Activated T-cell treated with anti-CD3 and anti-CD28 coated beads, Interleukin-2, amount 50 U/mL, for 72 hours (primary cell): ENCODE measurements at places on chromosomes 2 and 18. TPM values are rescaled to one million over a fixed set of nuclear protein-coding genes. Genes with fewer than 3 reads are reported as not detected.

DNA sequence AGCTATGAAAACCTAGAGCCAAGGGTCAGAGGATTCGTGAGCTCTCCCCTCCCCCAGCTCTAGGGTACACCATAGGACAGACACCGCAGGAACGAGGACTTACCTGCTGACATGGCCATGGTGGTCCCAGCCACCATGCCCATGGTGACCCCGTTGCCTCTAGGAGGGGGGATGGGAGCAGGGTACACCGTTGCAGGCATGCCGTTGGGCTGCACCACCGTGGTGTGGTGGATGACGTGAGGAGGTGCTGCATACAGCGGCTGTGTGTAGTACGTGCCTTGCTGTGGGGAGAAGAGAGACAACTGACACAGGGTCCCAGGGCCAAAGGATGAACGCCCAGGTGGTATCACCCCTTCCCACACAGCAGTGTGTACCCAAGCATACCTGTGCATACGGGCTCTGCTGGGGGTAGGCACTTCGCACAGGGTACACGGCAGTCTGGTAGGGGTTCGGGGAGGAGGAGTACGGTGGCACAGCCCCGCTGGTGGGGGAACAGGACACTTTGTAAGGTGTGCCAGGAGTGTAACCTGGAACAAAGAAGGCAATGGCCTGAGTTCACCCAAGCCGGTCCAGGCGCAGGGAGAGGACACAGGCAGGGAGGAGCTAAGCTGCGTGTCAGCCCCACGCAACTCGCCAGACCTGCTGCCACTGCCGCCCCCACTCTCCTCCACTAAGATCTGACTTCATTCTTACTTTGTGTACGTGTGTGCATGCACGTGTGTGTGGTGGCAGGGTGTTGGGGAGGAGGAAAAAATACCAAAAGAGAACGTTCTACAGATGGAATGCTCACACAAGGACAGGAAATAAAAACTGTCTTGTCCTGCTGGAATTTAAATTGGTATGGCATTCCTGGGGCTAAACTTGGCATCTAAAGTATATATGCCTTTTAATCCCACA, 37.8 kb downstream of the FAM168B start:
- H3K4me1 ChIP-seq: peaks cover 10% of the 10 kb centered on the region
- H3K4me3 ChIP-seq: no peak overlapping the region
- no peaks in the 10 kb centered on the region for H3K27me3 ChIP-seq

GRCh38 chr18:12819322-12819721, 64.7 kb downstream of the PTPN2 start:
- peaks cover 30% of the 10 kb centered on the region for H3K4me1 ChIP-seq
- peaks cover 6% of the 10 kb centered on the region for H3K36me3 ChIP-seq
- H3K27me3 ChIP-seq: no peaks in the 10 kb centered on the region
- no peak overlapping the region for H3K4me3 ChIP-seq

- H3K4me1 ChIP-seq: no peaks in the 10 kb centered on the region
- no peak overlapping the region for H3K4me3 ChIP-seq
- DNase-seq: no peak
Observed at GRCh38 chr2:229087267-229087666, 183.8 kb downstream of the PID1 start.

DSG2 gene
- total RNA-seq: 3.1 TPM

- no peaks in the 10 kb centered on the region for H3K36me3 ChIP-seq
- DNase-seq: no peak
- H3K27me3 ChIP-seq: no peaks in the 10 kb centered on the region
- peaks cover 3% of the 10 kb centered on the region for H3K4me1 ChIP-seq
- H3K27ac ChIP-seq: no peak overlapping the region
Observed at GRCh38 chr2:85251070-85251616, 76.6 kb downstream of the TGOLN2 start.

DNA sequence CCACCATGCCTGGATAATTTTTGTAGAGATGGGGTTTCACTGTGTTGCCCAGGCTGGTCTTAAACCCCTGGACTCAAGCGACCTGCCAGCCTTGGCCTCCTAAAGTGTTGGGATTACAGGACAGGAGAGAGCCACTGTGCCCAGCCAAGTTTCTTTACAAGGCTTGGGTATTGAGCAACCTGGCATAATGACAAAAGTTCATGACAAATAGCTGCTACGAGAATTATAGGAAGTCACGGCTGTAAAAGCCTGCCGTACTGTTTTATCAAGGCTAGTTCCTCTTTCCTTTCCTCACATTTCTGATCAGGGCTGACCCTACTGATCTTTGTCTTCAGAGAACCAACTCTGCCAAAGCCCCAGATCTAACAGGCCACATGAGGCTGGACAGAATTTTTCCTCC, 490.4 kb upstream of the SPRED2 start:
- H3K4me3 ChIP-seq: no peak overlapping the region
- H3K27me3 ChIP-seq: no peaks in the 10 kb centered on the region

DNA sequence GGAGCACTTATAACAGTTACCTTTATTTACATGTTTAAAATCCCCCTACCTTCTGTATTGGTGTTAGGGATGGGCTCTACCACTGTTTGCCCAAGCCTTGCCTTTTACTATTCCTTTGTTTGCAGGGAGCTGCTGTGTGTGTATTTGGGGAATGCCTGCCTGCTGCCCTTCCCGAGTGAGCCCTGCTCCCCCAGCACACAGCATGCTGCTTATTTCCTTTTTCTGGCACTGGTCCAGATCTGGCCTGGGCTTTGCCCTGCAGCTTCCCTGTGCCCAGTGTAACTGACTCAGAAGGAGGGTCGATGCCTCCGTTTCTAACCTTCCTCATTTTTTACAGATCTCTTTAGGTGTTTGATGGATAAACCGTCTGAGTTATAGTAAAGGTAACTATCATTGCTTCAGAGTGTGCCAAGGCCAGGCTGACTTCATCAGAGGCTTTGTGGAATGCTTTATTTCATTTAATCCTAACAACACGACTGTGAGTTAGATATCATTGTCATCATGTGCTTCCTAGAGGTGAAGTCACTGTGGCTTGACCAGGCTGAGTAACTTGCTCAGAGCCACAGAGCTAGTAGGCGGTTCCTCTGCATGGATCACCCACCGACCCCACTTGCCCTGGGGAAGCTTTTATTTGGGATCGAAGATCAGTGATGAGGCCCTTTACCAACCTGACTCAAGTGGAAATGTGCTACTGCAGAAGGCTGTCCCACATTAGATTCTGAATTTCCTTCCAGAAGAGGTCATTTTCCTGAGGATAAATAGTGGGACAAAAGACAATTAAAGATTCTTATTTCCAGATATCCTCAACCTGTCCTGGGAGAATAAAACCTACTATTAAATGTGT, 238.8 kb downstream of the ZNF407 start:
- no peak overlapping the region for H3K27ac ChIP-seq
- peaks cover 2% of the 10 kb centered on the region for H3K36me3 ChIP-seq
- H3K4me3 ChIP-seq: no peak overlapping the region
- H3K4me1 ChIP-seq: peaks cover 50% of the 10 kb centered on the region
- no peaks in the 10 kb centered on the region for H3K27me3 ChIP-seq

DNA sequence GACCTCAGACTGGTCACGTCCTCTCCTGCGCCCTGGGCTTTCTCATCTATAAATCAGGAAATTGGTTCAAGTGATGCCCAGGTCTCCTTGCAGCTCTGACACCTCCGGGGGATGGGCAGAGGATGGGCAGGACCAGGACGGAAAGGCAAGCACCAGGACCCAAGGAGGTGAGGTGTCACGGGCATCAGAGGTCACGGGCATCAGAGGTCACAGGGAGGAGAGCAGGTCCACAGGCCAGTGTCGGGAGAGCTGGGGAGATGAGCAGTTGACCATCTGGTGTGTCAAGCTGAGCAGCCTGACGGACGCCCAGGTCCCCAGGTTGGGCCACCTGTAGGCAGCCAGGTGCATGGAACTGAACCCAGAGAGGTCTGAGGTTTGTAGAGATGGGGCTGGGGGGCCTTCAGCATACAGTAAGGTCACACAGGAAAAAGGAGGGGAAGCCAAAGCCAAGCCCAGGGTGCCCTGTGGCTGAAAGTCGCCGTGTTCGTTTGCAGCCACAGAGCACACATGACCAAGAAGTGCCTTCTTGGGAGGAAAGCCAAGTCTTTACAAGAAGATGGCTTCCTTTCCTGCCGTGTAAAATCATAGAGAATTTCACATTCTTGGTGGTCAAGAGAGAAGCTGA, 240.4 kb downstream of the ATAD2B start:
- no peak for DNase-seq
- no peaks in the 10 kb centered on the region for H3K27me3 ChIP-seq
- no peak overlapping the region for H3K4me3 ChIP-seq
- H3K4me1 ChIP-seq: peaks cover 4% of the 10 kb centered on the region
- no peaks in the 10 kb centered on the region for H3K36me3 ChIP-seq
- no peak overlapping the region for H3K27ac ChIP-seq

GALNT3 gene
- total RNA-seq: 16.2 TPM

UGT1A7 gene
- total RNA-seq: not detected
